ENCODE measurements at places on chromosomes 11 and 22.

GRCh38 chr11:75270896-75271418, 30.4 kb downstream of the TPBGL start:
- no peak for DNase-seq

DNA sequence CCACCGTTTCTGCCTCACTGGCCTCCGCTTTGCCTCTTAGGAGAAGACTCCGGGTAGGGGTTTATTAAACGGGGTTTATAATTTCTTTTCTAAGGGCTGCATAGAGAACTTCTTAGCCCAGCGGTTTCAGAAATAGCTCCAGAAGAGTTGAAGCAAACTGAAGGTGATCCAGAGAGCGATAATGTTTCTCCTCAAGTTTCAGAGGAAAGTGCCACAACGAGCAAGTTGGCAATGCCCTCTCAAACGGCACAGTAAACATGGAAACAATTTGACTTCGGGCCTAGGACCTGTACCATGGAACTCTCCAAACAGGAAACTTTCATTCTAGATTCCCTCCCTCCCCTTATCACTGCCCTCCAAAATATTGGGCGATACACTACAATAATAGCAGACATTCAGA, 1.0 kb downstream of the ADSL start:
- DNase-seq, result no peak

DNA sequence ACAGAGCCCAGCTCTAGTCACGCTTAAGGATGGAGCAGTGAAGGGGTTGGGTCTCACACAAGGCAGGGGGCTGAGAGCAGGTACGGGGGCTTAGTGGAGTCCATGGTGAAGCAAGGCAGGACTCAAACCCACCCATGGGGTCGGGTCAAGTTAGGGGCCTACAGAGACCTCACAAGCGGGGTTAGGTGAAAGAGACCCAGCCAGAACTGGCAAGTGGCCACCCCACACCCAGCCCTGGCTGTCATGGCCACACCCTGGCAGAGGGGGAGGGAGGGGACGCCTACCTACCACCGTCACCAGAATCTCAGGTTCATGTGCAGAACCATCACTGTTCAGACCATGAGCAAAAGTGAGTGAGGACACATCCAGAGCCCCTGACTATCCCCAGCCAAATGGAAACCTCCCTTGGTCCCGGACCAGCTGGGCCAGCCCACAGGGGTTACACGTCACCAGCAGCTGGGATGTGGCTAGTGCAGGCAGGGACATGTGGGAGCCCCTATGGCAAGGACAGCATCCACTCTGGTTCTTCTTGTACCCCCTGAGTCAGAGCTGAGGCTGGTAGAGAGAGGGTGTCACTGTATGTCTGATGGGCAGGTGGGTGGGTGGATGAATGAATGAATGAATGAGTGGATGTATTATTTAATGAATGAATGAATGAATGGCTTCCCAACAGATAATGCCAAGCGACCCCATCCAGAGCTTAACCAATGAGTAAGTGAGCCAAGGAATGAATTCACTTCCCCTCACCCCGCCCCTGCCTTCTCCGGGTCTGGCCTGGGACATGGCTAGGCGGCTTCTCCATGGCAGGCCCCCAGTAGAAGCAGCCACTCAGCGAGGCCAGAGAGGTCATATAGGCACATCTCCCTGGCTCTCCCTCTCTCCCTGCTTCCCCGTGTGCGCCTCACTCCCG, 681.6 kb downstream of the TBC1D22A start:
- no peak for DNase-seq

DNA sequence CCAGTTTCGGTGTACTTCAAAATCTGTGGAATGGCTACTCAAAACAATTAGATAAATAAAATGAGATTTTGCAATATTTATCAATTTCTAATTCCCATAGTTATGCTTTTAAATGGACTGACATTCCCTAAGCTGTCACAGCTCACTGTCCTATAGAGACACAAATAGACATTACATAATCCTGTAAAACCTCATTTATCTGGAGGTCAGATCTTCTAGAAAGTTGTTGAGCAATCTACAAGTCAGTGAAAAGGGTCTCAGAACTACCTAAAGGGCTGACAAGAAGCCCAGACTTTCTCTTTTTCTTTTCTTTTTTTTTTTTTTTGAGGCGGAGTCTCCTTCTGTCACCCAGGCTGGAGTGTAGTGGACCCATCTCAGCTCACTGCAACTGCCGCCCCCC, 12.0 kb downstream of the ALG8 start:
- DNase-seq, result no peak

GRCh38 chr22:34475886-34476285, 555.6 kb upstream of the LARGE1 start:
- no peak for DNase-seq

DNA sequence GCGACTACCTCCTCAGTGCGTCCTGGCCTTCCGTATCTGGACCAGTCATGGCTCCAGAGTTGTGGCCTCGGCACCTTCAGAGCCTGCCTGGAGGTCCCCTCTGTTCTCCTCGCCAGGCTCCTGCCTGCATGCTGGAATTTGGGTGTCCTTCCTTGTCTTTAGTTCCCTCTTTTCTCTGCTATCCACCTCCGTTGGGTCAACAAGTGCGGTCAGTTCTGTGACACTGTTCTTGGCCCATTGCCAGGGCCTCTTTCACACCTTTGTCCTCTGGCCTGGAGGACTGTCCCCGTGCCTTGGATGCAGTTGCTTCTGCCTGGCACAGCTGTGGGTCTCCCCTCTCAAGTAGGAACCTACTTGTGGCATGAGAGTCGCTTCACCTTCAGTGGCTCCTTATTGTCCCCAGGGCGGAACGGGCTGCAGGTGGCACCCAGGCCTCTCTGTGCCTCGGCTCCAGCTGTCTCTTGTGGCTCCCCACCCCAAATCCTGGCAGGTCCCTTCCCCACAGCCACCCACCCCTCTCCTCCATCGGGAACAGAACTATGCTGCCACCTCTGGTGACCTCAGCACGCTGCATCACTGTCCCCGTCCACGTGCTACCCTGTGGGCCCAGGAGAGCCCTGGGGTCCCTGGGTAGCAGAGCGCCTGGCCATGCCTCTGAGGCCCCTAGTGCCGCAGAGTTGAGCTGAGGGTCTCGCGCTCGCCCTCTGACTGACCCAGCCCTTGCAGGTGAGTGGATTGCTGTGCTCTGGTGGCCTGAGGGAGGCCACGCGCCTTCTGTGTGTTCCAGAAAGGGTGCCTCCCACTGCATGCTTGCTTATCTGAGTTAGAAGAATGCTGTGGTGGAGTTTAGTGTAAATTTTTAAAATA, 4.7 kb downstream of the DGCR8 start:
- no peak for DNase-seq

DNA sequence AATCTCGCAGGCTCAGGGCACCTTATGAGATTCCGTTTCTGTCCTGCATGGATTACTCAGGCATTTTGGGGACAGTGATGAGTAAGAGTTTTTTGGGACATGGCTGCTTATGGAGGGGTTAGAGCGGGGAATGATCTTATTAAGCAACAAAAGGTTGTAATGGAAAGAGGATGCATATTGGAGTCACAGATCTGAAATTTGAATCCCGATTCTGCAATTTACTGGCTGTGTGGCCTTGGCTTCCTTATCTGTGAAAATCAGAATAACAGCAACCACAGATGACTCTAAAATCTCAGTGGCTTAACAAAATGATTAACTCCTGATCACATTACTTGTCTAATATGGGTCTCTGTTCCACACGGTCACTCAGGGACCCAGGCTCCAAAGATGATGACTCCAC, 5.8 kb downstream of the TSPAN18 start:
- DNase-seq, result no peak

GRCh38 chr22:24121938-24122337, 59.3 kb upstream of the SUSD2 start:
- DNase-seq, result no peak

- DNase-seq, result no peak
Measured at GRCh38 chr11:76805206-76805913, 22.2 kb downstream of the TSKU start.

GRCh38 chr11:34012734-34013133, 38.8 kb upstream of the CAPRIN1 start:
- DNase-seq, result no peak

GRCh38 chr11:130429120-130429681, 792 bp upstream of the ADAMTS8 start:
- DNase-seq, result no peak
